ENCODE measurements at places on chromosomes 7 and 10. TPM values are rescaled to one million over a fixed set of nuclear protein-coding genes. Genes with fewer than 3 reads are reported as not detected.

DNA sequence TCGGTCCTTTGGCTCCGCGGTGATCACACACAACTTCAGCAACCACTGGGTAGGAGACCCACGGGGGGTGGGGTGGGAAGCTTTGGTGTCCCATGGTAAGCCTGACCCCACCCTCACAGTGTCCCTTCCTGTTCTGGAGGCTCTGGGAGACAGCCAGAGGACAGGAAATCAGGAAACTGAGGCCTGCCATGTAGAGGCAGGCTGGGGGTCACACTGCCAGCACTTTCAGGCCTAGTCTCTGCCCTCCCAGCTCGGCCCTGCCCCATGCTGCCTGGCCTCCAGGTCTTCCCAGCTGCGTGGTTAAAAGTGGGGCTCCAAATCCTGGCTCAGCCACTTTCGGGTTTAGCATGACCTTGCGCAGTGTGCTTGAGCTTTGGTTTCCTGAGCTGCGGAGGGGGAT is 10.9 kb downstream of the AQP1 start:
- H3K36me3 ChIP-seq: peaks cover 39% of the 10 kb centered on the region
- H3K27me3 ChIP-seq: no peaks in the 10 kb centered on the region
- peaks cover 7% of the 10 kb centered on the region for H3K4me1 ChIP-seq

DNA sequence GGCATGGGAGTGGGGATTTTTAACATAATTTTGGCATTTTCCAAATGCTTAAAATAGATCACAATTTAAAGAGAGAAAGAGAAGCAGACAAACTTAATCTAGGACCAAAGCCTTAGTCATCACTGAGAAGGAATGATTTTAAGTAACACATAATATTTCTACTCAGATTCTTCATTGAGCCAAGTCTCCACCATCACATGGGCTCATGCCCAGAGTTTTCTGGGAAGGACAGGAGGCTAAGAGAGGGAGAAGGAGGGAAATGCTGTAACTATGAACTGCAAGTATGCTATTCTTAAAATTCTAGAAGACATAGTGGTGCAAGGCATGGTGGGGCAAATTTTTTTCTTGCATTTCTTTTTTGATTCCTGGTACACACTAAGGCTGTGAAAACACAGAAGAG is 23.8 kb upstream of the UBE2D1 start:
- no peak overlapping the region for H3K4me3 ChIP-seq
- H3K36me3 ChIP-seq: no peaks in the 10 kb centered on the region
- no peaks in the 10 kb centered on the region for H3K4me1 ChIP-seq
- H3K27me3 ChIP-seq: no peaks in the 10 kb centered on the region
- no peak for DNase-seq
- H3K27ac ChIP-seq: no peak overlapping the region

Gene STEAP1
- 28.1 TPM for total RNA-seq

Gene TACR2
- total RNA-seq: 2.3 TPM

Gene GALNT11
- 30.2 TPM for total RNA-seq

- H3K27ac ChIP-seq: no peak overlapping the region
- no peak for DNase-seq
- H3K4me1 ChIP-seq: no peaks in the 10 kb centered on the region
- no peaks in the 10 kb centered on the region for H3K27me3 ChIP-seq
Observed at GRCh38 chr7:13633857-13634256, 355.6 kb downstream of the ETV1 start.

Gene NPFFR1
- total RNA-seq: not detected

- H3K27me3 ChIP-seq: no peaks in the 10 kb centered on the region
- no peaks in the 10 kb centered on the region for H3K36me3 ChIP-seq
- DNase-seq: no peak
- H3K4me1 ChIP-seq: no peaks in the 10 kb centered on the region
- H3K4me3 ChIP-seq: no peak overlapping the region
- no peak overlapping the region for H3K27ac ChIP-seq
Observed at GRCh38 chr7:144018065-144018464, 17.9 kb downstream of the OR6B1 start.

Measured in esophagus squamous epithelium (tissue), 5 donors.